ENCODE measurements at places on chromosomes 7 and 10.

DNA sequence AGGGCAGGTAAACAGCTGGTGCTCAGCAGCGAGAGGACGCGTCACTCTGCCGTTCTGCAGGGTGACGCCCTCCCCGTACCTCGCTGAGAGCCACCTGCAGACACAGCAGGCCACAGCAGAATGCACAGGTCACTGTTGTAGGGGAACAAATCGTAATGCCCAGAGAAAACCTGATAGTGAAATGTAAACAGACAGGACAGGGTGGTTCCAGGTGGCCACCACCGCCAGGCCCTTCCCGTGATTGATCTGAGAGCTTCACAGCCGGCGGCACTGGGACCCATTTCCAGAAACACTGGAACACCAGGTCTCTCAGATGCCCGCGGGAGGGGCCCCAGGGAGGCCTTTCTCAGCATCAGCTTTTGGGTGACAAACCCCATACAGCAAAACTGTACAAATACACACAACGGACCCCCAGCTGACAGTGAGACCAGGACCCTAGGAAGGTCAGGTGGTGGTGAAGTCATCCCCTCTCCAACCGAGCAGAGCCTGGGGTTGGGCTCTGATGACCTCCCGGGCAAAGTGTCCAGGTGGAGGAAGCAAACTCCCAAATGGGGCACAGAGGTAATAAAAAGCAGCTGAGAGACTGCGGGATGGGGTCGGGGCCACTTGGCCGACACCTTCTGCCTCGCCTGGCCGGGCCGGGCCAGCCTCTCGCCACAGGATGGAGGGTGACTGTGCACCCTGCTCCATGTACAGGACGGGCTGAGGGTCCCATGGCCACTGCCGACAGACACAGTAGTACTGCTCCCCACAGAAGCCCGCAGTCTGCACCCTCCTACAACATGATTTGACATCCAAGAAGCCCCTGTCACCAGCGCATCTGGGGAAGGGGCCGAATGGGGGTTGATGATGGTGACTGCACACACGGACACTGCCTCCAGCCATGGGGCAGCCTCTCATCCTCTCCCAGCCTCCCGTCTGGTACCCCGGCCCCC, 4.6 kb downstream of the BHLHA15 start:
- no peak for DNase-seq

DNA sequence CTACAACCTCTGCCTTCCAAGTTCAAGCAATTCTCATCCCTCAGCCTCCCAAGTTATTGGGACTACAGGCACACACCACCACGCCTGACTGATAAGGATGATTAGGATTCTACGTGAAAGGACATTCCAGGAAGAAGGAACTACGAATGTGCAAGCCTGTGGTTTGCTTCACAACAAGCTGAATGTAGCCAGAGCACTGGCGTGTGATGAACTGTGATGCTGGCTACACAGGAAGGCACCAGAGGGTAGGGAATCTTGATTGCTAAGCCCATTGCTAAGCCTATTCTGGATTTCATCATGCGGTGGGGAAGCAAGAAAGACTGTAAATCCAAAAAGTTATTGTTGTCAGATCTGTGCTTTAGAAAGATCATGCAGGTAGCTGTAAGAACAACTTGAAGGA, 72.3 kb upstream of the SRRM3 start:
- DNase-seq = no peak

GRCh38 chr7:29809533-29810155, 3.3 kb downstream of the WIPF3 start:
- DNase-seq = no peak

GRCh38 chr10:126628746-126629145, 41.7 kb downstream of the C10orf90 start:
- no peak for DNase-seq

GRCh38 chr10:119395280-119396007, 147.1 kb downstream of the RGS10 start:
- no peak for DNase-seq

DNA sequence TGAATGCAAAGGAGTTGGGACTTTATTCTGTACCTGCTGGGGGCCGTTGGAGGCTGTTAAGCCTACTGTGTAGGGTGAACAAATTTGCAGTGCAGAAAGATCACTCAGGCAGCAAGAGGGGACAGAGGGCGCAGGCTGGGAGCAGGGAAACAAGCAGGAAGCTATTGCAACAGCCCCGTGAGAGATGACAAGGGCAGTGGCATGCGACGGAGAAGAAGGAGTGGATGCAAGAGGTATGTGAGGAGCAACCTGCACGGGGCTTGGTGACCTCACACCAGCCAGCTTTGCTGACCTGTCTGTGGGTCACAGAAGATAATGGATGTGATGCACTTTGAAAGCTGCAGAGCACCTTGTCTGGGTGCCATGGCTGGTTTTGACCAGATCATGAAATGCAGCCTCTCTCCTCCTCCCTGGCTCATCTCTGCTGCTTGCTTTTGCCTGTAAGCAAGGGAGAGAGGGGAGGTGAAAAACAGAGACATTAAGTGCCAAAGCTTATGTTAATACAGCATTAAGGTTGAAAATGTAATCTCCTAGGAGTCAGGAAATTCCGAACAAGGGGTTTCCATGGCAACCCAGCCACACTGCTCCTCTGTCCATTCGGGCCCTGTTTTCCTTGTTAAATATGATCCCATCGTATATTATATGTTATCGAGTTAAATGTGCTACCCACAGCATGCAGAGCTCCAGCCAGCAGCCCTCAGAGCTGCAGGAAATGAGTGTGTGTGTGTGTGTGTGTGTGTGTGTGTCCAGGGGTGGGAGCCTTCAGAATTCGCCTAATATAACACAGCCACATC, 314.3 kb upstream of the ZMIZ1 start:
- DNase-seq = no peak

DNA sequence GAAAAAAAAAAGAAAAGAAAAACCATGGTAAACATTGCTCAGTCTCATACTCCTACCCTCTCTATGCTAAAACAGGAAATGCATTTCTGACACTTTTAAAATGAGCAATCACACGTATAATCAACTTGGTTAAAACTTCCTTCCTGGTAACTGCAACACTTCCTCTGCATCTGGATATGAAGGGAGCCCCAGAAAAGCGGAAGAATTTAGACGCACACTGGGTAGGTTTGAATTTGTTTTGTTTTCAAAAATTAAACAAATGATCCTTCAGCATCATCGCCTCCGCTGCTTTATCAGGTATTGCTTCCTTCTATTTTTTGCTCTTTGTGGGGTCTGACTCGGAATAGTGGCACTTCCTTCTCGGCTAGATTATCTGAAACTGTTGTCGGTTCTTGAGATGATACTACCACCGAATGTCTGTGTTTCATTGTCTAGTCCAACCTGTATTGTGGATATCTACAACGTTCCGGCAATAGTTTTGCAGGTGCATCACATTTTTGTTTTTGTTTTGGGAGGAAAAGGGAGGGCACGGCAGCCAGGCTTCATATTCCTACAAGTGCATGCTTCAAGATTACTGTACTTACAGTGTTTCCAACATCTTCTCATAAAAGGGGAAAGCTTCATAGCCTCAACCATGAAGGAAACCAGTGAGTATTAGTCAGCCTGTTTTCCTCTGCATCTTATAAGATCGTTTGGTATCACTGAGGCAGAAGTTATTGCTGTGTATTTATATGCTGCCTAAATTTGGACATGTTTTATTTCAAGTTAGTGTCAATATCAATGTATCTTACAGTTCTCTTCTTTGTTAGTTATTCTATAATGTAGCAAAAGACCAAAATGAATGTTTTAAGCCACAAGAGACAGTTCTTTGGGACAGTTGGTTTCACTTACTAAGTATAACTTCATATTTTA, at the start of gene PIK3CG:
Gene PIK3CG (plus strand): TSS at position 153 of the 912 bp plus-strand sequence. CDS start 2,280 bp downstream, outside the sequence.
- DNase-seq = no peak

- no peak for DNase-seq
Observed at GRCh38 chr10:104509981-104510380, 131.1 kb upstream of the SORCS3 start.

- DNase-seq = no peak
Observed at GRCh38 chr10:102815790-102816549, 21.2 kb downstream of the CYP17A1 start.

DNA sequence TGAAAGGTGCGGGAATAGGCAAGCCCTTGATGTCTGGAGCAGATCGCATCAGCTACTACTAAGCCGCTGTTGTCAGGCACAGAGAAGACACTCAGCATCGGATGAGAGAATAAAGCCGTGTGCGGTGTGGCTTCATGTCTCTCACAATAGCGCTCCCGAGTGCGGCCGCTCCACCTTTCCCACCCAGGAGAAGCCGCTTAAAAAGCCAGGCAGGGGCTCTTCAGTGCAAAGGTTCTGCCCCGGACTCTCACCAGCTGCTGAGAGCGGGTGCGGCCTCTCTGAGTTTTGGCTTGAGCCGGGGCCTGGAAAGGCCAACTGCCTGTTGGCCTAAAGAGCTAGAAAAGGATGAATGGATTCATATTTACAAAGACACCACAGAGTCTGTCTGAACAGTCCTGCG, 600.6 kb downstream of the DNAJB6 start:
- no peak for DNase-seq

GRCh38 chr7:13826752-13827151, 162.7 kb downstream of the ETV1 start:
- no peak for DNase-seq

DNA sequence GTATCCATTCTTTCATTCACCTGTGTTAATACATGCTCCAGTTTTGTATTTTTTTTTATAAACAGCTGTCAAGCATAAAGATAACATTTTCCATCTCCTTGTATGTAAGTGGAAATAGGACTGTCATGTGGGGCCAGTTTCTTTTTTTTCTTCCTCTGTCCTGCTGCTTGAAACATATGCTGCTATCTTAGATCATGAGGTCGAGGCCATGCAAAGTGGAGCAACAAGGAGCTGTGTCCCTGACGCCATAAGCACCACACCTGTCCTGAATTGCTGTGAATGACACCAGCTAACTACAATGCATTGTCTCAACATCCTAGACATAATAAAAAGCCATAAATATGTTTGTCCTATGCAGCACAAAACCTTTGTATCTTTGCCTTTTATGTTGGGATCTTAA, 37.7 kb upstream of the SLC26A4 start:
- DNase-seq = no peak

DNA sequence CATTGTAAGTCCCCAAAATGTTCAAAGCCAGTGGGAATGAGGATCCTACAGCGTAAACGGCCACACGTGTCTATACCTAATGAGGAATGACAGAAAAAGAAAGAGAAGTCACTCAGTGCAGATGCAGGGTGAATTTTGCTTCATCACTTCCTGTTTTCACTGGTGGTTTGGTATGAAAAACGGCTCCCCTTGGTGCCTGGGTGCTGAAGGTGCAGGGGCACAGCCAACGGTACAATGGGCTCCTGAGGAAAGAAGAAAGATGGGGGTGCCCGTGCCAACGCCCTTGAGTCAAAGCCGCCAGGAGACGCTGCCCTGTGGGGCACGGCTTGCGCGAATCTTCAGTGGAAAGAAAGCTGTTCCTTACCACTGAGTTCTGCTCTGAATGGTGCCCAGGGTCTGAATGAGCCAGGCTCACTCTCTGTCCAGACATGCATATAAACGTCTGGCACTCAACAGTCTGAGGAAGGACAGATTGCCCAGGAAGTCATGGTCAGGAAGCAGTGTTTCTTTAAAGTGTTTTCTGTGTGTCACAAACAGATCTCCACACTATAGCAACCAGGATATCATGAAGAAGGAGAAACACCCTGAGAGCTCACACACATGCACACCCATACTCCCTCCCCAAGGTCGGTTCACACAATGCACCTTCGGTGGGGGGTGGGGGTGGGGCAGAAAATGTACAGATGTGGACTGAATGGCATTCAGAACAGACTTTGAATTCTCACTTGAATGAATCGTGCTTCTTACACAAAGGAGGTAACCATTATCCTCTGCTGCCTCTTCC, 105.8 kb downstream of the ELMO1 start:
- DNase-seq = peak; percentile 73

DNA sequence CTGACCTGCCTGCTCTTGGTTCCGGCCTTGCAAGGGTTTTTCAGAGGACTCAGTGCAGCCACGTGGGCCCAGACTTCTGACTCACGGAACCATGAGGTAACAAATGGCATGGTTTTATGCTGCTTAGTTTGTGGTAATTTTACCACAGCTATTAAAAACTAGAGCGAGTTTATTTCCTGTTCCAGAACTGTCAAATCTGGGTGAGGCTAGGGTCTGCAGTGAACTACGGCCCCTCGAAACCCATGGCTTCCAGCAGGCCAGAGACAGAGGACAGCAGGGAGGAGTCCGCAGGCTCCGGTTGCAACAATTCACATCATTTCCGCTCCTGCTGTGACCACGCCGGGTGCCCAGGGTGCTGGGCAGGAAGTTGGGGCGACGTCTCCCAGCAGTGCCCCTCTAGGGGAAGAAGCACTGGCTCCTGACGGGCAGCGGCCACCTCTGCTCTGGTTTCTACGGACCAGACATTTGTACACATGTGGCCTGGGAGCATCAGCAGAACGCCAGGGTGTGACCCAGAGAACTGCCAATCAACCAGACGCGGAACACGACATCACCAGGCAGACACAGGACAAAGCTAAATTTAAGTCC, 74.8 kb downstream of the ADARB2 start:
- no peak for DNase-seq

GRCh38 chr7:77504951-77505350, 32.1 kb upstream of the PTPN12 start:
- no peak for DNase-seq

GRCh38 chr7:107147464-107148393, 21.1 kb upstream of the HBP1 start:
- no peak for DNase-seq

DNA sequence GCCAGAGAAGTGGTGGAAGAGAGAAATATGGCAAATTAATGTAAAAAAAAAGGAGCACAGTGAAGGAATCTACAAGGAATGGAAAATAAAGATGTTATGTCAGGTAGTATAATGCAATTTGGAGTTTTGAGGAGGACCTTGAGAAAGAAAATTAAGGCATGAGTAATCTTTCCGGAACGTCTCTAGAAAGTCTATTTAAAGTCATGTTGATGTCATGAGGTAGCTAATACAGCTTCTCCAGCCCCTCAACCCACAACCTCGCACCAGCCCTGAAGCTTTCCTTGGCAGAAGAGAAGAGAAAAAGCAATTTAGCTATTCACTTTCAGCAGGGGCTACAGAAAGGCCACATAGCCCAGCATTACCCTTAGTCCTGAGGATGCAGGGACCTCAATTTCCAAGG, 22.5 kb downstream of the TRDMT1 start:
- DNase-seq = no peak

GRCh38 chr10:6701289-6701688, 121.2 kb upstream of the PRKCQ start:
- DNase-seq = no peak

DNA sequence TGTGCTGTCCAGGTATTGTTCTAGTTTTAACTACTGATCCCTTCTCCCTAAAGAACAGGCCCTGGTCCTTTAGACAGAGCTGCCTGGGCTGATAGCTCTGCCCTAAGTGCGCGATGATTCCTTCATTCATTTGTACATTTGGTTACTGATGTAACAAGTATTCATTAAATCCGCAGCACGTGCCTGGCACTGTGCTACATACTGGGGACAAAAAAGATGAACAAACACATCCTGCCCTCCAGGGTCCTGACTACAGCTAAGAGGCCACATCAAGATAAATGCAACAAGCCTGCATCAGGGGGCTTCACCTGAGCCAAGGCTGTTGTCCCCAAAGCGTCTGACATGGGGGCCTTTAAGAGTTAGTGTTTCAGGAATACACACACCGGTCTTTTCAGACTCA, 99.0 kb upstream of the PODXL start:
- no peak for DNase-seq

- no peak for DNase-seq
Observed at GRCh38 chr7:80386686-80387085, 125.2 kb downstream of the GNAT3 start.

- no peak for DNase-seq
Observed at GRCh38 chr10:126538439-126539135, 131.9 kb downstream of the C10orf90 start.

GRCh38 chr7:119197877-119198527, 973.5 kb downstream of the ANKRD7 start:
- DNase-seq = no peak

GRCh38 chr10:124999433-125000365, 57.8 kb downstream of the ZRANB1 start:
- DNase-seq = no peak
